ENCODE measurements at places on chromosomes 5 and 9. TPM values are rescaled to one million over a fixed set of nuclear protein-coding genes. Genes with fewer than 3 reads are reported as not detected.

Gene CCL27
- not detected for total RNA-seq

Gene ZMAT2
- total RNA-seq: 118 TPM

Gene LPAR1
- total RNA-seq: 39.2 TPM

- no peak for DNase-seq
These were observed 199.8 kb downstream of the LRRC70 start for GRCh38 chr5:62778316-62779009.

GRCh38 chr9:133979273-133979920 is 12.7 kb downstream of the VAV2 start:
- peak; percentile 27 for DNase-seq

GRCh38 chr5:169707686-169708085 is 70.6 kb downstream of the DOCK2 start:
- no peak for DNase-seq

- peak; percentile 32 for DNase-seq
These were observed 62.7 kb downstream of the ANKRD33B start for GRCh38 chr5:10626473-10627013.

DNA sequence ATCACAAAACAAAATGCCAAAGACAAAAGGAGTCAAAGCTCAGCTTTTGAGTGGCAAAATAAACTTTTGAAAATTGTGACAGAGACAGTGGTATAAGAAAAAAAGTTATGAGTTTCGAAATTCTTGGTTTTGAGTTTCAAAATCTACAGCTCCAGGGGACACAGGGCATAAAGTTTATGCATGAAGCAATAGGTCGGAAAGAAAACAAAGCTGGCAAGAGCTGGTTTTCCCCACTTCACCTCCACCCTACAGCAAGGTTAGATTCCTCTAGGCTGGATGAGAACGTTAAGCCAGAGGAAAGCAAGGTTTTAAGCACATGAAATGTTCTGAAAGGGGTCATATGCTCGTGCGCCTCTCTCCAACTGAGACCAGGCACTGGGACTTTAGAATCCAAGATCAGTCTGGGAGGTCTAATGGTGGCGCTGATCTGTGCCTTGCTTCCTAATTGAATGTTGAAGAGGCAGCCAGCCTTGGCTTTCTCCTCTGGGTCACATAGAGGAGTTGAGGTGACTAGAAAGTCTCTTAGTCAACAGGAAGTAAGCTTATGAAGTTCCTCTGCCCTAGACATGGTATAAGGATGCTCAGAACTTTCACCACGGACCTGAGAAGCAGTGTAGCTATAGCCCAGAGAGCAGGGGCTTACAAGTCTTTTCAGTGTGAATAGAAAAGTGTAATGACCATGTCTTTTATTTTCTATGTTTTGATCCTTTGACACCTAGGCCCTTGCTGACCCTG is 167.7 kb upstream of the DMAC1 start:
- DNase-seq: no peak

DNA sequence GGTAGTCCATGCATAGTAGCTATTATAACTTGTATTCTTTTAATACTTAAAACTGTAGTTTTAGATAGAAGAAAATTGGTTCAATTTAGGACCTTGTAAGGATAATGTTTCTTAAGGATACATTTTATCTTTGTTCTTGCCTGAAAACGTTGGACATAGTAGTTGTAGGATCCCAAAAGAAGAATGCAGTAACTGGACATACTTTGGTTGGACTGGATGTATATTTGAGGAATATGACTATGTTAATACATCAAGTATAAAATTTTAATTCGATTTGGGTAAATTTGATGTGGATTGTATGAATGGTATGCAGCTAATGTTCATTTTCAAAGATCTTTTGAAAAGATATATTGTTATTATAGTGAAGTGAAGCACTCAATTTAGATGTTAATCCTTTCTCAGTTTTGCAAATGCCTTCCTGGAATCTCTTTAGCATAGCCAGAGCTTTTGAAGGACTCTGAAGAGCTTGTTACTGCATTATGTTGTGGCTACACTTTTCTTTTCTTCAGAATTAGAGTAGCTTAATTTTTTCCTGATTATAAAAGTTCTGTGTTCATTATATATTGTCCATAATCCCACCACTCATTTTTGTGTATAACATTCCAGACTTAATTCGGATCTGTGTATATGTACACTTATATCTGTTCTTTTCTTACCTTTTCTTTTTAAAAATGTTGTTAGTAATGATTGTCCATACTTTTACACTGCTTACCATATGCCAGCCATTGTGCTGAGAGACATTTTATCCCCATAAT is 41.2 kb downstream of the LRRTM2 start:
- no peak for DNase-seq

DNA sequence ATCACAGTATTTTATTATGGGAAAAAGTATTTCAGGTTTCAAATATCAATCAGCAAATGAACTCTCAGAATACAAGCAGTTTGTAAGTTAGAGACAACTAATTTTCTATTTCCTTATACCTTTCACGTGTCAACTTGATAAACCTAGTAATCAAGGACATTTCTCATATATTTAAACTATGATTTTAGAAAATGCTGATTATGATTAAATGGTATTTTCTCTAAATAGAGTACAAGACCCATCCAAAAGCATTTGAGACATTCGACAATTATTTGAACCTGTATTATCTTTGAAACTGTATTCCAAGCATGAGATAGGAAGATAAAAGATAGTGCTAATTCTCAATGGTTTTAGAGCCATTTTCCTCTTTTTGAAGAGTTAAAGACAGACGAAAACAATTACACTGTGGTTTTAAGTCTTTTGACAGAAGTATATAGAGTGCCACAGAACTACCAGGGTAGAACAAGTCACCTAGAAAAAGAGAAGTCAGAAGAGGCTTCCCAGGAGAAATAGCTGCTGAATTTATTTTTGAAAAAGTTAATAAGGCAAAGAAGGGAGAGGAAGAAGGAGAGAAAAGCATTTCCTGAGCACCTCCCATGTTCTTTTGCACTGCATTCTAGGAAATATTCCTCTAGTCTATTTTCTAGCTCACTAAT is 5.6 kb downstream of the MEIKIN start:
- no peak for DNase-seq

DNA sequence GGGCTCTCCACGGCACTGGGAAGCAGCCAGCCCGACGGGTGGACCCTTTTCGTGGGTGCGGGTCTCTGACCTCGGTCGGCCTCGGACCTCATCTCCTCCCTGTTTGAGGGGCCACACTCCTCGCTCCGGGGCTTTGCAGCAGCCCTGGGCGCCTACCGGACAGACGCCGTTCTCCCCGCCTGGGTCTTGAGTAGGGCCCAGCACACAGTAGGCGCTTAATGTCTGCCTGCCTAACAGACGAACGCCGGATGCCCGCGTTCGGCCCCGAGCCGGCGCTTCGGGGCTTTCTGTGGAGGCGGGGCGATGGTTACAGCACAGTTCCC is 842 bp upstream of the GTF3C5 start:
- DNase-seq: no peak

- no peak for DNase-seq
These were observed 174.0 kb downstream of the RAPGEF6 start for GRCh38 chr5:131460867-131461572.

GRCh38 chr9:108244686-108245085 is 611.1 kb downstream of the ACTL7B start:
- DNase-seq: no peak
